ENCODE measurements at places on chromosomes 6 and 20.

GRCh38 chr20:11260611-11261010 lies 586.8 kb upstream of the JAG1 start:
- no peak for DNase-seq

DNA sequence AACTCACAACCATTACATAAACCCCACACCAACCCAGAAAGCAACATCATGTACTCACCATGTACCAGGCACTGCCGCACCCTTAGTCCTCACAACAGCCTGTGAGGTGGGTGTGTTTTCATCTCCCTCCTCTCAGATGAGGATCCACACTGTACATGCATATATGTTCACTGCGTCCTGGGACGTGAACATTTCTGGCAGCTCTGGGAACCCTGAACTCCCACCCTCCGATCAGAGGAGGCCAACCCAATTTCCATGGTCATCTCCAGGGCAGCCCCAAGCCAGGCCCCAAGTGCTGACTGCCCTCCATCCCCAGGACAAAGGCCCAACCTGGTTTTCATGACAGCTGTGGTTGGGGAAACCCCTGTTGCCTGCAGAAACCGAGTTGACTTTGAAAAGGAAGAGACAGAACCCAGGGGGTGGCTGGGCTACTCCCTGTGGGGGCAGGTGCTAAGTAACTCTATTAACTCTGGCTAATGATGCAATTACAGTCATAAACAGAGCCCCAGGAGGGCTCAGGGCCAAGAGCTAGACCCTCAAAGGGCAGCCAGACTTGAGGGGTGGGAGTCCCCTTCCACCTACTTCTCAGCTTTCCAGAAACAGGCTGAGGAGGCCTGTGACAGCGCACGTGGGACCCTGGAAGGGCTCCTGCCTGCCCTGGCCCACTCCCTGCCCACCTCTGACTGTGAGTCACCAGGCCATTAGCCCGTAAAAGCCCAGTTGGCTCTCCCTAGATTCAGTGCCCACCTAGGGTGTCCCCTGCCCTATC lies 2.6 kb downstream of the TFEB start:
- DNase-seq, result no peak

DNA sequence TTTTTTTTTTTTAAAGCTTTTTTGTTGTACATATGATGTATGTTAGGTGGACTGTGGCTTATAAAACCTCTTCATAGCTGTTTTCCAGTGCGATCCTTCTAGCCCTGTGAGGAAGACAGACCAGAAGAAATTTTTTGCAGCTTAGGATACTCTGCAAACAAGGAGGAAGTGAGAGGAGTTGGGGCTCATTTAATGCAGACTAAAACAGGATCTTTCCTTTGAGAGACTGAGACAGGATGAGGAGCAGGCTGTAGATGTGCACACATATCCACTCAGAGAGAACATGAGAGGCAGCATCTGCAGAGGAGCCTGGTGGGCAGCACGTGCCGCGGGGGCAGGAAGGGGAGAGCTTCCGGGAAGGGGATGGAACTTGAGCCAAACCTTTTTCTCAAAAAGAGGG lies 45.7 kb downstream of the PPARD start:
- no peak for DNase-seq

- DNase-seq, result no peak
These were observed 113.7 kb downstream of the CDH26 start for GRCh38 chr20:60071965-60072364.

- DNase-seq, result no peak
These were observed 130.5 kb upstream of the NOX3 start for GRCh38 chr6:155586090-155586489.

DNA sequence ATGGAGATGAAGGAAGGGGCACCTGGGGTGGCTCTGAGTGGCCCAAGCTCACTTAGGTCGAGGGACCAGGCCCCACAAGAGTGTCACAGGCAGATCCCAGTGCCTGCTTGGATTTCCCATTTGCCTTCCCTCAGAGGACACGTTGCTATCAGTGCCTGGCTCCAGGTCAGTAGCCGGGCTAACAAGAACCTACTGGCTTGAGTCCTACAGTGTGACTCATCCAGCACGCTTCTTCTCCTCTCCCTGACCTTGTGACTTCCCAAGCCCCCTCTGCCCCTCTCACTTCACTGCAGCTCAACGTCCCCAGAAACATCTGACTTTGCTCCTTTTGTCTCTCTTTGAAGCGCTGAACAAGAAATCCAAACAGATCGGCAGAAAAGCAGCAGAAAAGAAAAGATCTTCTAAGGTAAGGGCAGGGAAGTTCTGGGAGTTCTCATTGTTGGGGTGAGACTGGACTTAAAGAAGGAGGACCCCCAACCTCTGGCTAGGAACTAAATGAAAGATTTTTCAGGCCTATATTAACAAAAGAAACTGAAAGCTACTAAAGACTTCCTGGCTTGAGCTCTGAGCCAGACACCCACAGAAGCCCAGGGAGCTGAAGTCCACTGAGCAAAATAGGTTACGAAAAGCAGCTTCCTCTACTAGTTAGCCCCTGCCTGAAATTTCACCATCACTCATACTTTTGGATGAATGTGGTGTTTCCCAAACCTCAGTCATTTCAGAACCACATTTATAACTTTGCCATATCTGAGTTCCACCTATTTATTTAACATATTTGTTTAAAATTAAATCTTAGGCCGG lies 21.5 kb downstream of the ASIP start:
- DNase-seq, result no peak

DNA sequence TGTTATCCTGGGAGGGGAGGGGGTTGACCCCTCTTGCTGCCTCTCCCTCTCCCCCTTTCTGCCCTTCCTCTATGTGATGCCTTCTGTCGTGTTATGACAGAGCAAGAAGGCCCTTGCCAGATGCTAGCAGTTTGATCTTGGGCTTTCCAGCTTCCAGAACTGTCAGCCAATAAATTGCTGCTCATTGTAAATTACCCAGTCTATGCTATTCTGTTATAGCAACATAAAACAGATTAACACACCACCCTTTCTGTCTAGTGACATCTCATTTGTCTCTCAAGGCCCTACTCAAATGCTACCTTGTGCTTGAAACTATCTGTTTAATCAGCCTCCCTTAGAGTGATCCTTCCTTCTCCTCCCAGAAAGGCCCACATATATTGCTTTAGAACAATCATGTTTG lies 16.4 kb upstream of the MAP3K4 start:
- DNase-seq, result no peak

DNA sequence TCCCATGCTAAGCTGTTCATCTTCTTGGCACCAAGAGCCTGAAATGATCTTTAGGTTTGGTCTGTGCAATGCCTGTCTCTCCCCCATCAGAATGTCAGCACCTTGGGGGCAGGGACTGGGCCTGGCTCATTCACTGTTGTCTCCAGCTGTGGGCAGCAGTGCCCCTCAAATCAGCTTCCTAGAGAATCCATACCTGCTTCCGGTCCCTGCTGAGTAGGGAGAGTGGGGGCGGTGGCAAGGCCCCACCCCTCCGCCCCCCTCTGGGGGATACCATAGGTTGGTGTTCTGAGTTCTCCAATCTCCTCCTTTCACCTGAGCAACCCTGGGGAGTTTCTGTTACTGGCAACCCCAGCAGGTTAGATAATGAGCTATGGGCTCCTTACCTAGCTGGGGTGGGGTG lies 19.2 kb upstream of the SPDEF start:
- DNase-seq, result no peak

Measured in KBM-7 (cell line).